ENCODE measurements at places on chromosomes 5 and 9.

- no peak for DNase-seq
Measured at GRCh38 chr5:133397990-133398645, 214.2 kb downstream of the FSTL4 start.

DNA sequence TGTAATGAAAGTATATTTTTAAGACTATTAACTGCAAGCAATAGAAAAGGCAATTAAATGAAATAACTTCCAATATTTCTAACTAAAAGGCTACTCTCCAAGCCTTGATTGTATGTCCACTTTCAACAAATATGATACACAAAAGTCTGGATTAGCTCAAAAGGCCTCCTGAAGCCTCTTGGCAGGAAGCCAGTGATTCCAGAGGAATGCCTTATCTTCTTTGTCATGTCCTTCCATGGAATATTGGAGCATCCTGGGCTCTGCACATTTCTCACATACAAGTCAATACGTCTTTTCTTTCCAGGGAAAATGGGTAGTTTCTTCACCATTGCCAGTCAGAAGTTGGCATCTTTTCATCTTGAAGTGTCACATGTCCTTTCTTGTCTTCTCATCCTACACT, 357.8 kb downstream of the KDM4C start:
- DNase-seq: no peak

DNA sequence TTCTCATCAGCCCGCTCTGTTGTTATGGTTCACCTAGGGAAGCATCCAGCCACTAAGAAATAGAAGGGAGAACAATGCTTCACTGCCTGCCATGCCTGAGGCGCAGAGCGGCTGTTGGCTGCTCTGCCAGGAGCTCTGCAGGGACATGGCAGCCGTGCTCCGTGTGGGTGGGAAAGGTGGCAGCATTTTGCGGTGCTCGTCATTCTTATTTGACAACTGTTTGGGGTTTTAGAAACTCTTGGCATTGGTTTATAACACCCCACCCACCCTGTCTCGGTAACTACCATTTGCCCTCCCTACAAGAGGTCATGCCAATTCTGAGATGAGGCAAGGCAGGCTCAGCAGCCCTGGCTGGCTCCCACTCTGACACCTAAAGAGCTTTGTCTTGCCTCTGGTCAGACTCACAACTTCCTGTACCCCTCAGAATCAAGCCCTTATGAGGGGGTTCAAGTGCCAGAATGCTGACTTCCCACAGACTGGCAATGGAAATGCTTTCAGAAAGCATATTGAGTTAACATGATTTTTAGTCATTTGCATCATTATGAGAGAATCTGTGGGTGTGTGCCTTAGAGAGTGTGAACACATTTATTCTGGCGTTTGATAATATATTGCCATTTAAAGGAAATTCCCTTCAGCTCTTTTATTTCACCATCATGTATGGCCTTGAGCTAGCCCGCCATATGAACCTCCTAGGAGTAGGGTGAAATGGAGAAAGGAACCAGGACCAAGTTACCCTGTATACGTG, 288.0 kb upstream of the ANKRD55 start:
- DNase-seq: peak; percentile 17

DNA sequence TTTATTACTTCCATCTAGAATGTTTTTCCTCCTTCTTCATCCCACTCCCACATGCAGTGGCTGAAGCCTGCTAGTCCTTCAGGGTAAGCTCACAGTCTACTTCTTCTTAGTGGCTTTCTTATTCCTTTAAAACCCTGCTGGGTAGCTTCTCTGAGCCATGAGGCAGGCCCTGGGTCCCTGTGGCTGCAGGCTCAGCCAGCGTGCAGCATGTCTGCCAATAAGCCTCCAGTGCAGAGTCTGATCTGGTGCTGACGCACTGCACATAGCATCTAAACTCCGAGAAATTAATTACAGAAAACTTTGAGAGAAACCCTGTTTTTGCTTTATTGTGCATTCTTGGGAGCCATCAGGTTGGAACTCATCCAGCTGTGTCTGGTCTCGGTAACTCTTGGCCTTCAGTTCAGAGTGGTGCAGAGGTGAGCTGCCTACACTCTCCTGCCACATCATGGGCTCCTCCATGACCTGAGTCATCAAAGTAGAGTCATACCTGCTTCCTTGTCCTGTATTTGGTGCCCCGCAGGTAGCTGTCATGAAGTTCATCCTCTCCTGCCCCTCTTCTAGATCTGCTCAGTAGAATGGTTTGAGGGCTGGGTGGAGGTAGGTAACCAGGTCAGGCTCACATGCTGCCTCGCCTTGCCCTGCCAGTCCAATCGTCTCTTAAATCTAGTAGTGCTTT, 339.4 kb downstream of the KDM4C start:
- no peak for DNase-seq

DNA sequence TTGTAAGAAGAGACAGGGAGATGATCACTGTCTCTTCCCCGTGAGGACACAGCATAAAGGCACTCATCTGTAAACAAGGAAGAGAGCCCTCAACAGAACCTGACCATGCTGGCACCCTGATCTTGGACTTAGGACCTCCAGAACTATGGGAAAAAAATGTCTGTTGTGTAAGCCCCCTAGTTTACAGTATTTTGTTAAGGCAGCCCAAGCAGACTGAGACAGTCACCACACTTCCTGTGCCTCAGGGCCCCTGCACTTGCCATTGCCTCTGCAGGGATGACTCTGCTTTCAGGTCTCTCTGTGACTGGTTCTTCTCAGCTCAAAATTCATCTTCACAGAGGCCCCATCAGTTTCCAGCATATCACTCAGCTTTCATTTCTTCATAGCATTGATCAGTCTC, 372.1 kb downstream of the TLE1 start:
- DNase-seq: no peak

DNA sequence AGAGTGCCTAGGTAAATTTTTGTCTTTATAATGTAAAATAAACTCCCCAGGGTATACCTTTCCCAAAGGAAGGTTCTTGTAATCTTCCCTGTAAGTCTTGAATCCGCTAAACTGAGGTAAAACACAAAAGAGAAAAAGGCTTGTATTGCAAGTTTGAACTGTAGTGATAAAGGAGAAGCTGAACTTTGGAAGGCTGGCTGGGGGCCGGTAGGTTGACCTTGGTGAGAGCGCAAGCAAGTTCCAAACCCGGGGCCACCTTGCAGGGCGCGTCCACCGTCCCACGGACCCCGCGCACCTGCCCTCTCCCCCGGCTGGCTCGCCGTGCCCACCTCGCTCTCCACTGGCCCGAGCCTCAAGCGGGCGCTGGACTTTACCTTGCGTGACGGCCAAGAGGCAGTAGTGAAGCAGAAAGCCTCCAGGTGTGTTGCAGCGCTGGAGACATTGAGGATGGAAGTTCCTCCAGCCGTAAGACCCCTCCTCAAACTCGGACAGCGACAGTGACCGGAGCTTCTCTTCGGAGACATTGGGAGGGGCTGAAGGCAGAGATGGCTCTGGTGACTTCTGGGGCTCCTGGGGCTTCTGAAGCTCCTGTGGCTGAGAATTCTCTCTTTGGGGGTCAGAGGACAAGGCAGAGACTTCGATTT, 428 bp downstream of the SLCO4C1 start:
- peak; percentile 41 for DNase-seq

- no peak for DNase-seq
Measured at GRCh38 chr5:123659495-123659894, 147.5 kb downstream of the CSNK1G3 start.

- no peak for DNase-seq
Measured at GRCh38 chr5:45281081-45281480, 415.1 kb downstream of the HCN1 start.

DNA sequence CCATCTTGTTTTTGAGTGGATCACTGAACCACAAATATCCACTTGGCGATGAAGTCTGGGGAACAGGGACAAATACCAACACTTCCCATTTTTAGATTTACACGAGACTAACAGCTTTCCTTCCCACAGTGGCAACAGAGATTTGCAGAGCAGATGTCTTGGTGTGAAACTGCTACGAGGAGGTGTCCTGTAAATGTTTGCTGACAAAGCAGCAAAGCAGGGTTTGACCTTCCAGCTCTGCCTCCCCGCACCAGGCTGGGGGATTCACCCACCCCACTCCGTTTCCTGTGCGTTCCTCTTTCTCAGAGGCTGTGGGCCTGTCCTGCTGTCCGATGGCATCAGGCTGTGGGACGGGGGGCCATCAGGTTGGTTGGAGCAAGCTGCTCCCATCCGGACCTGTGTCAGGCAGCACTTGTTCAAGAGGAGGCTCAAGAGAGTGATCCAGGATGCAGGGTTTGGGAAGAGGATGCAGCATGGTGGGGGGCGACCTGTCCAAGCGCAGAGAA, 693 bp upstream of the RGS3 start:
- no peak for DNase-seq

All from upper lobe of left lung (tissue), 6 donors.